Stimulated activated CD4-positive, alpha-beta T cell treated with anti-CD3 and anti-CD28 coated beads, Interleukin-2, amount 100 ng/mL, for 48 hours (primary cell): ENCODE measurements at places on chromosomes 13 and 19.
A peak's percentile ranks its signal among the peaks of the same experiment; 100 is the strongest.

GRCh38 chr13:41178040-41178439, 16.3 kb downstream of the KBTBD7 start:
- DNase-seq: no peak

GRCh38 chr19:1416014-1416841, 8.8 kb downstream of the DAZAP1 start:
- no peak for DNase-seq

DNA sequence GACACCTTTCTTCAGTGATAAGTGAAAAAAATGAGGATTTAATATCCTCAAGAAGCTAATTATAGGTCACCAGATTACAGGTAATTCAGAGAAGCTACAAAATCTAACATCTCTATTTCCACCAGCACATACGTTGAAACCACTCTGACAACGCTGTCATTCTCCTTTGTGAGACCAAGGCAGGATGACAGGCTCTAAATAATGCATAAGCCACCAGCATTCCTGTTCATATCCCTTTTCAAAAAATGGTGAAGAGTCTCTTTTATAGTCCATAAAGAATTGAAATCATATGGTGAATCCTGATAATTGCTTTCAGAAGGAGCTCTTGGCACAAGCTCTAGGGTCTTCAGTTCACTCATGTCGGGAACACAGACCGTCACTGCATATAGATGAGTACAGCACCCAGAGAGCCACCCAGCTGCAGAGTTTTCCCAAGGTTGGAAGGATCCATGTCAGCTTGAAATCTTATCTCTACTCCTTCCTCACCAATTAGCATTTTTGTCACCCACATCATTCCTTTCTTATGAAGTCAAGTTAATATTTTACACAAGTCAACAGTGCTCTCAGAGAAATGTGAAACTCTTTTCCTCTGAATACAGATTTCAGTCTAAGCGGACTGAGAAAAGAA, 431.4 kb downstream of the TBC1D4 start:
- DNase-seq: no peak

GRCh38 chr13:91813253-91813652, 414.8 kb downstream of the GPC5 start:
- DNase-seq: no peak

DNA sequence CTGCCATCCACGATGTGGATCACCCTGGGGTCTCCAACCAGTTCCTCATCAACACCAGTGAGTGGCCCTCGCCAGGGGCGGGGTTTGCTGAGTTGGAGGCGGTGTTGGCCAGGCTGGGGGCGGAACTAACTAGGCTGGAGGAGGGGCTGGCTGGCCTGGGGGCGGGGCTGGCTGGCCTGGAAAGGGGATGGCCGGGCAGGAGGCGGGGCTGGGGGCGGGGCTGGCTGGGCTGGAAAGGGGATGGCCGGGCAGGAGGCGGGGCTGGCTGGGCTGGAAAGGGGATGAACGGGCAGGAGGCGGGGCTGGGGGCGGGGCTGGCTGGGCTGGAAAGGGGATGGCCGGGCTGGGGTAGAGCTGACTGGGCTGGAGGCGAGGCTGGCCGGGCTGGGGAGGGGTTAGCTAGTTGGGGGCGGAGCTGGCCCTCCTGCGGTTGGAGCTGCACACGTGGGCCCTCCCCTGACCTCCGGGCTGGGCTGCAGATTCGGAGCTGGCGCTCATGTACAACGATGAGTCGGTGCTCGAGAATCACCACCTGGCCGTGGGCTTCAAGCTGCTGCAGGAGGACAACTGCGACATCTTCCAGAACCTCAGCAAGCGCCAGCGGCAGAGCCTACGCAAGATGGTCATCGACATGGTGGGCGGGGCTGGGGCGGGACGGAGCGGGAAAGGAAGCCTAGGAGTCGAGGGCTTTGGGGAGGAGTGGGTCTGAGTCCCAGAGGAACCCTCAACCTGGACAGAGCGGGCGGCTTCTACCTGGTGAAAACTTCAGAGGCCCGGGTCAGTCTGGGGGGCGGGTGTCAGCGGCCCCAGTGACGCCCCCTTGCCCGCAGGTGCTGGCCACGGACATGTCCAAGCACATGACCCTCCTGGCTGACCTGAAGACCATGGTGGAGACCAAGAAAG, 41.0 kb downstream of the PDE4A start:
- DNase-seq: peak; percentile 83

- no peak for DNase-seq
Observed at GRCh38 chr13:40283666-40284065, 382.8 kb downstream of the FOXO1 start.

DNA sequence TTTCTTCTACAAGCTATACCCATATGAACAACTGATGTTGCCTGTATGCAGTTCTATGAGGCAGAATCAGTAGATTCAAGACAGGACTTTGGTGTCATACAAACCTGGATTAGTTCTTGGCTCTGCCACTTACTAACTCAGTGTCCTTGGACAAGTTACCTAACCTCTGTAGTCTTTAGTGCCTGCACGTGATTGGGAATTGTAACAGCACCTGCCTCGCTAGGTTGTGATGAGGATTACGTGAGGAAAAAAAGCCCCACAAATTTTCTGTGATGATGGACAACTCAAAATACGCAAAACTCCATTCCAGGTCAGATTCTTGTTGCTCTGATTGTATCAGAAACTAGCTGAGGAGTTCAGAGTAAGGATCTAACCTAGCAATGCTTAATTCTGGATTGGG, 89.3 kb downstream of the LRCH1 start:
- no peak for DNase-seq

GRCh38 chr13:25112695-25113255, 16.8 kb downstream of the PABPC3 start:
- no peak for DNase-seq

- no peak for DNase-seq
Observed at GRCh38 chr13:65881561-65882155, 1348.5 kb downstream of the PCDH9 start.

GRCh38 chr13:69720278-69720983, 387.2 kb upstream of the ATXN8OS start:
- DNase-seq: no peak

GRCh38 chr19:9183000-9183399, 4.2 kb downstream of the OR7D2 start:
- DNase-seq: no peak

DNA sequence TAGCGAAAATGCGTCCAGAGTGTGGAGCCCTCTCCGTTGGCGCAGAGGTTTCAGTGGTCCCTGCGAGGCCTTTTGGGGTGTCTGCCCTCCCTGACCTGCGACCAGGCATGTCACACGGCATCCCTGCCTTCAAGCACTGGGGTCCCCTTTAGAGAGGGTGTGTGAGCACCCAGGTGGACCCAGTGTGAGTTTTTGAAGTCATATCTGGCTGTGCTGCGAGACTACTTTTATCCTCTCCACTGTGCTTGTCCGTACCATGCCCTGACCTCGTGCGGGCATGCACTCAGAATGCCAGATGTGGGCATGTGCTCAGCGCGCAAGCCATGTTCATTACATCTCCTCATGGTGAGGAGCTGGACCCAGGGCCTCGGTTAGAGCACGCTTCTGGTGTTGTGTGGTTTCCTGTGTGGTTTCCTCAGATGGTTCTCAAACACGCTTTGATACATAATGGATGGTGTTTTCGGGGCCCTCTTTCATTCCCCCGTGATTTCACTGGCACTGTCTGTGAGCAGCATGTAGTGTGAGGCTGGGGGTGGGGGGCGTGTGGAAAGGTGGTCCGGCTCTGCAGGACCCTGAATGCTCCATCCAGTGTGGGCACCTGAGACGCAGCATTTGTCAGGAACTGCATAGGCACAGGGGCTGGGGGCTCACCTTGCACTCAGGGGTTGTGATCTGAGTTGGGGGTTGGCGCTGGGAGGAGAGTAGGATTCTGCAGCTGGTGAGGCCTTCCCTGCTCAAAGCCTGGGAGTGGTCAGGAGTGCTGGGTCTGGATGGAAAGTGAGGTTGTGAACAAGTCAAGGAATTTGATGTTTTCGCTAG, 2.3 kb downstream of the TFDP1 start:
- no peak for DNase-seq

- no peak for DNase-seq
Observed at GRCh38 chr13:112715210-112715609, 25.4 kb downstream of the ATP11A start.

GRCh38 chr13:97285221-97285955, 63.3 kb downstream of the MBNL2 start:
- no peak for DNase-seq

DNA sequence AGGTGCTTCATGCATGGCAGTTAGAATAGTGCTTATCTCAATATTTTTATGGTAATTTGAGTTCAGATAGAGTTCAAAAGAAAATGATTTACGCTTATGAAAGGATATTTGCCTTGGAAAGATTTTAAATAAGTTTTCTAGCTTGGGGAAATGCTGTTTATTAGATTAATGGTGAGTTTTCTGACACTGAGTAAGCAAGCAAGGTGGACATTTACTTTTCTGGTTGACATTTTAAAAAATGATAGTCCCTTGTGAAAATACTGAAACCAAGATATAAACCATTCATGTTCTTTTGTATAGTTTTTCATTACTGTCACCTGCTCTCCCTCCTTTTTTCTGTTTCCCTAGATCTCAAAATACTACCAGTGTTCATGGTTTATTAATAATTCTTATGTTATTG, 1034.8 kb upstream of the SPRY2 start:
- DNase-seq: no peak

DNA sequence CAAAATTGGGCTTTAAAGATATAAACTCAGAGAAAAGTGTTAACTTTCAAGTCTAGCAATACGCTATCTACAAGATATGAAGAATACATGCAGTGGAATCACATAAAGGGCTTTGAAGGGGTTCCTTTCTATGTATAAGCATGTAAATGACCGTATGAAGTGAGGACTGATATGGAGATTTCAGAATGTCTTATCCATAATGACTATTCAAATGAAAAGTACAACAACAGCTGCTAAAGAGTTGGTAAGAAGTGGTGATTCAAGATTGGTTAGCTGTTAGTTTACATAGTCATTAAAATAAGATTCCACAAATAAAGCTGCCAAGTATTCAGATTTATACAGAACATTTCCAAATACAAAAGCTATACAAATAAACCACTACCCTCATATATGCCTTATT, 153.4 kb upstream of the STARD13 start:
- DNase-seq: no peak

DNA sequence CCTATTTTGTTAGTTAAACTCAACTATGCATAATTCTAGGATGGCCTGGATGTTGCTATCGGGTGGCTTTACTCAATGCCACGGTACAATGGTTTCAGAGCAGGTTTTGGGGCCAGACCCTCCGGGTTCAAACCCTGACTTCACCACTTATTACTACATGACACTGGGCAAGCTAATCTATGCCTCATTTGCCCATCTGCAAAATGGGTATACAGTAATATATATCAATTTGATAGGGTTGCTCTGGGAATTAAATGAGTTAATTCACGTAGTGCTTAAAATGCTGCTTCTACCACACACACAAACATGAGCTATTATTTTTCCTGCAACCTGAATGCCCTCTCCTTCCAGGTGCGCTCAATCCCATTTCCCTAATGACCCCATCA, 839 bp downstream of the ESD start:
- no peak for DNase-seq

DNA sequence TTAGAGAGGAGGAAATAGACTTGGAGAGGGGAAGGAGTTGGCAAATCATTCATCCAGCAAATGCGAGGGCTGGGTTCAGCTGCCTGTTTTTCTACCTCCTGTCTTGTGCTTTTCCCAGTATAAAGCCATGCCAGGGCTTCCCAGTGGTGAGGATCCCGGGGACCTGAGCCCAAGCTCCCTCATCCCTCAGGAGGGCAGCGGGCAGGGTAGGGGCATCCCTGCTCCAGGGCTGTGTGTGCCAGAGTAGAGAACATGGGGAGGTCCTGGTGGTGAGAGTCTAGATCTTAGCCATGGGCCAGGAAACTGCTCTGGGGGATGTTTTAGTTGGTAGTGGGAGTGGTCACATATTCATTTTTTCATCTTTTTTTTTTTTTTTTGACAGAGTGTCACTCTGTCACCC, 43.6 kb downstream of the GPR12 start:
- no peak for DNase-seq

DNA sequence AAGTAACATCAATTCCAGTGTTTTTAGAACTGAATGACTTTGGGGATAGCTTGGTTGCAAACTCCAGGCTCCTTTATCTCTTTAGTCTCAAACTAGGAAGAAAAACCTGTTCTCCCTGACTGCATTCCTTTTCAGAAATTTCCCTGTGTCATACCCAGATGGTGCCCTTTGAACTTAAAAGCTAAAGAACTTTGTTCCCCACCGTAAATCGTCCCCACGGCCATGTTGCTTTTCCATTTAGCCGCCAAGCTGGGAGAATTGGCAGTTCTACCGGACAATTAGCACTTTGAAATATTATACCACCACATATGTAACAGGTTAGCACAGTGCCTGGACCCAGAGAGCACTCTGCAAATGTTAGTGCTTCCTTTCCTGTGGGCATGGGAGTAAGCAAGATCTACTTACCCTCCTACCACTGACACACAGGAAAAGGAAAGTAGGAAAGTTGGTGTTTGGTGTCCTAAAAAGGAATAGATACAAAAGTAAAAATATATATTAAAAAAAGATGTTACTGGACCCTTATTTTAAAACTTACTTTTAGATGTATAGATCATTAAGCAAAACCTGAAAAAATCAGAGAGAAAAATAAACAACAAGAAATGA, 191.9 kb upstream of the MIR17HG start:
- DNase-seq: no peak

DNA sequence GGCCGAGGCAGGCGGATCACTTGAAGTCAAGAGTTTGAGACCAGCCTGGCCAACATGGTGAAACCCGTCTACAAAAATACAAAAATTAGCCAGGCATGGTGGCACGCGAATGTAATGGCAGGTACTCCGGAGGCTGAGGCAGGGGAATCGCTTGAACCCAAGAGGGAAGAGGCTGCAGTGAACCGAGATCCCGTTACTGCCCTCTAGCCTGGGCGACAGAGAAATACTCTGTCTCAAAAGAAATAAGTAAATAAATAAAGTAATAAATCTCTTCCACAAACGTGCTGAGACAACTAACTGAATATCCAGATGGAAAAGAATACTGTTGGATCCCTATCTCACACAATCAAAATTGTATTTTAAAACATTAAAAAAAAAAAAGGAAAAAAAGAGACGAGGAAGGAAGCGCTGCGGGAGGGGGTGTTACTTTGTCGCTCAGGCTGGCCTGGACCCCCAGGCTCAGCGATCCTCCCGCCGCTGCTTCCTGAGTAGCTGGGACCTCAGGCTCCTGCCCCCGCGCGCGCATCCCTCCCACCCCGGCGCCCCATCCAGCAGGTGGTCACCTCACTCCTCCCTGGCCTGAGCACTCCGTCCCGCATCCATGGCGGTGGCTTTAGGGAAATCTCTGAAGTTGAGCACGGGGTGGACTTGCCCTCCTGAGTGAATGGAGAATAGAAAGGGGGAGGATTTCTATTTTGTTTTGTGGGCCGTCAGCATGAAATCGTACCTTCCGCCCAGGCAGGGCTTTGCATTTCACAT, 628 bp upstream of the ZNF813 start:
- DNase-seq: no peak

GRCh38 chr13:71830736-71831135, 36.3 kb downstream of the DACH1 start:
- DNase-seq: no peak

DNA sequence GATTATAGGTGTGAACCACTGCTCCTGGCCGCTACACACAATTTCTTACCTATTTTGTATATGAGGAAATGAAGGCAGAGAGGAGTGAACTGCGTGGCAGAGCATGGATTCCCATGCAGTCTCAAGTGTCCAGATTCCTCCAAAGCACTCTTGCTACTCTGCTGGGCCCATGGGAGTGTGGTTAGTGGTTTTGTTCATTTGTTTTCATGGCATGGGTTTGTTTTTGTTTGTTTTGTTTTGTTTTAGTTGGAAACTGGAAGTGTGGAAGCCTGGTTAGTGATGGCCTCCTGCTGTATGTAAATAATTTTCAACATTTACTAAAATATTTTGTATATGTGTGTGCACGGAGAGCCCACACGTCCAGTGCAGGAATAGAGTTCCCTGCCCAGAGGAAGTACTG, 61.3 kb upstream of the LRCH1 start:
- no peak for DNase-seq
